ENCODE measurements at places on chromosomes 5 and 9.

GRCh38 chr5:149409268-149409948 lies 30.3 kb upstream of the IL17B start:
- no peak for DNase-seq

GRCh38 chr5:120538149-120538548 lies 74.0 kb downstream of the PRR16 start:
- no peak for DNase-seq

DNA sequence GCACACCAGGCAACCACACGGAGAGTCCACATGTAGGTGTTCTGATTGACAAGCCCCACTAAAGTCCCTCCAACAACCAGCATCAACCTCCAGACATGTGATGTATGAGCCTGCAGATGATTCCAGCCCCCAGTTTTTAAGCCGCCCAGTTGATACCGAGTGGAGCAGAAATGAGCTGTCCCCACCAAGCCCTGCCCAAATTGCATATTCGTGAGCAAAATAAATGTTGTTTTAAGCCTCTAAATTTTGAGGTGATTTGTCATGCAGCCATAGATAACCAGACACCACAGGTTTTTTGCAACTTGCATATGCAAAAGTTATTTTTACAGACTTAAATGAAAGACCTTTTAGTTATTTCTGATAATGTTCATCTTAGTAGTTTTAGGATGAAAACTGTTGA lies 187.7 kb downstream of the PIK3R1 start:
- no peak for DNase-seq

DNA sequence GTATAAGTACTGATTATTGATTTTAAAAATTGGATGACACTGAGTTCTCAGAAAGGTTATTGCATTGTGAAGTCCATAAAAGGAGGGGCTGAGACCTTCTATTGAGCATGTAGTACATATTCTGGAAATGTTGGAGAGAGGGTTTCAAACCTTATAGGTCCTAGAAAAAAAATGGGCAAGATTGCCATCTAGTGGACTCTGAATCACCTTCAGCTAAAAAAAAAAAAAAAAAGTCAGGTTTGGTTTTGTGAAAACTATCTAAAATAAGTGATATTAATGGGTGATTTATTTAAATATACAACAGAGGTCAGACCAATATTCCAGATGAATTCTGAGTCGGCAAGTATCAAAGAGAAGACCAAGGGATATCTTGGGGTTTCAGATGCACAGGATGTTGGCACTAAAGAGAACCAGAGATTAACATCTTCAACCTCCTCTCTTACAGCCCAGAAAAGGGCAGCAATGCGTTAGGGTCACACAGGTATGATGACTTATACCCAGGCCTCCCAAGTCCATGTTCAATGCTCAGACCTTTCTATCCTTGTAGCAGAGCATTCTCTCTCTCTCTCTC lies 109.8 kb upstream of the NMUR2 start:
- peak; percentile 45 for DNase-seq

DNA sequence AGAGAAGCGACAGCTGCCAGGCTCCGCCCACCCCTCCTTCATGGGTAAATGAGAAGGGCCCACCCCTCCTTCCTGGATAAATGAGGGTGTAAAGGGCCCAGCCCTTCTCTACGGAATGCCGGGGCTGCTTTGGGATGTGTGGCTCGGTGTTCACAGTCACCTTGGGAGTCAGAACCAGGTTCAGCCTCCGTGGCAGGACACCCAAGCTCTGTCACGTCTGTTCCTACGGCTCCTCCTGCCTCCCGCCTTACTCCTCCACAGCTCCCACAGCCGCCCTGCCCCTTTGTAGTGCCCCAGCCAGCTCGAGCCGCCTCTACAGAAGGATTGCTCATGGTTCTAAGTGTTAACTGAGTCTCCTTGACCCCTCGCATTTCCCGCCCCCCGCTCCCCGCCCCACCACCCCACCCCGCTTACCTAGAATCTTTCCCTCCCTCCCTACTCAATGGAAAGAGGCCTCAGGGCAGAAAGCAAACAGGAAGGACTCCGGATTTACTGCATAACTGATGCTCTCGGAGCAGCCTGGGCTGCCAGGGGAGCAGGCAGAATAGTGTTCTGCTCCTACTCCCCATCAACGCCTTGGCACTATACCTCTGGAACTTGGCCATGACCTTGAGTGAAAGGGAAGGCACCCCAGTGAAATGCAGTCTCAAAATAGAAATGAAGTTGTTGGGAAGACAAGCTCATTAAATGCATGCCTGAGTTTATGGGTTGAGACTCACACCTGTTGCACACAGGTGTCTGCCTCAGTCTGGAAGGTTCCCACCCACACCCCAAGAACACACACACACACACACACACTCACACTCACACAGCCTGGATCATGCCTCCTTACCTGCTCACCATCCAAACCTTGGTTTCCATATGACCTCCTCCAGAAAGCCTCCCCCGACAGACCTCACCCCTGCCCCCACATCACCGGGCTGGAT lies 59.6 kb downstream of the NEURL1B start:
- peak; percentile 30 for DNase-seq
